ENCODE measurements at places on chromosomes 2 and 18.

DNA sequence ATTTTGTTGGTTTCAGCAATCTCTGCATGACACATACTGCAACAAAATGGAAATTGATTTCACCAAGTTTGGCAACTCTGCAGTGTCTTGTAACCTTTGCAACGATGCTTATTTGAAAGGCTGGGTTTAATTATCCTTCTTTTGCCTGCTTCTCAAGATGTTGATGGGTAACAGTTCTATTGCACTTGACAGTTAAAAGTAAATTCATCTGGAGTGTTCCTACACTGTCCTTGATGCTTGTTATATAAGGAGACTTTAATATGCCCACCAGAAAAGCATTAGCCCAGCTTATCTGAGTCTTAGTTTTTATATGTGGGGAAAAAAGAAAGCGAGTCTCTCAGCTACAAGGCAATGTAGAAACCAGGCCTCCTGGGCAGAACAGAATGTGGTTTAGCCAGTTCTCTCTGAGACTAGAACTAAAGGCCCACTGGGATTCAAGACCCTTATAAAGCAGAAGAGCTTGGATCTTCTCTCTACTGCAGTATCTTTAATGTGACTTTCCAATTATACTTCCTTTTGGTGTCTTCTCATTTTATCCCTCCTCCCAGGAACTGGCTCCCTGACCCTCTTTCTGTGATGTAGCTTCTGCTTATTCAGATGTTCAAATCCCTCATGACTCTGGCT, 106.8 kb upstream of the LYPD6 start:
- no peak for DNase-seq

DNA sequence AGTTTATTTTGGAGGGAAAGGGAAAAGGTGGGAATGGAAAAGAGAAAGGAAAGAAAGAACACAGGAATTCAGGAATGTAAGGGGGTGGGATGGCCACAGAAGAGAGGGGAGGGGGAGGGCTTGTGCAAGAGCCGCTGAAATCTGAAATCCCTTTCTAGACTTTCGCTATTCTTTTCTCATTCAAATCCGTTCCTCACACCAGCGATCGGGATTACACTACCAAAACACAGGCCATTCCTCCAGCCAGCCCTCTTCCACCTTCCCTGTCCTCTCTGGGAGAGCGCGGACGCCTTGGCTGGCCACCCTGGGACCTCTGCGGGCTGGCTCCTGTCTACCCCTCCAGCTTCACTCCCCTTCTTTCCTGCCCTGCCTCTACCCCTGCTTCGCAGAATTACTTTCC, 102.3 kb downstream of the CDCA7 start:
- DNase-seq, result no peak

DNA sequence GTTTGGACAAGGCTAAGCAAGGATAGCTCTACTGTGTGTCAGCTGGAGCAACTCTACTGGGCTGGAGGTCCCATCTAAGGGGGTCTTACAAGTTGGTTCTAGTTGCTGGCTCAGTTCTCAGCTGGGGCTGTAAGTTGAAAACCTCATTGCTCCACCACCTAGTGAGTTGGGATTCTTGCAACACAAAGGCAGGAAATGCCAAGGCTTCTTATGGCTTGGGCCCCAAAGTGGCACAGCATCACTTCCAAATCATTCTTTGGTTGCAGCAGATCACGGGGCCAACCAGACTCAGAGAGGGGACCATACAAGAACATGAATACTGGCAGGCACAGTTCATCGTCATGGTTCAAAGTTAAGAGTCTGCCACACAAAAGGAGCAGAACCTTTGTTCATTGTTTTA, 332.7 kb downstream of the LRRTM1 start:
- no peak for DNase-seq

DNA sequence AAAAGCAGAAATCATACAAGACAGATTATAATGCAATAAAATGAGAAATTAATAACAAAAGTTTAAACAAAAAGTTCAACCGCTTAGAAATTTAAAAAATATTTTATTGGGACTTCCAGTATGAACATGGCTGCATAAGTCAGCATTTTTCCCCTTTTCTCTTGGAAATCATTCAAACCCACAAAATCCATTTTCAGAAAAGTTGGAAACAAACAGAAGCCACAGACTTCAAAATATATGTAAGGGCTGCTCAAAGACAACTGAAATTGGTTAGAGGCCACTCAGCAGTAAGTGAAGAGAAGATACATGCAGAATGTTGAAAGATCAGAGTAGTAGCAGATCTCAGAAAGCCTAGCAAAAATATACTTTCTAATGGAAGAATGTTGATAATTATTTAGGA, 194.0 kb downstream of the DYSF start:
- no peak for DNase-seq

- DNase-seq, result no peak
Measured at GRCh38 chr2:97951155-97951680, 44.5 kb downstream of the TMEM131 start.

- DNase-seq, result no peak
Measured at GRCh38 chr2:219104107-219105035, 43.6 kb upstream of the IHH start.

DNA sequence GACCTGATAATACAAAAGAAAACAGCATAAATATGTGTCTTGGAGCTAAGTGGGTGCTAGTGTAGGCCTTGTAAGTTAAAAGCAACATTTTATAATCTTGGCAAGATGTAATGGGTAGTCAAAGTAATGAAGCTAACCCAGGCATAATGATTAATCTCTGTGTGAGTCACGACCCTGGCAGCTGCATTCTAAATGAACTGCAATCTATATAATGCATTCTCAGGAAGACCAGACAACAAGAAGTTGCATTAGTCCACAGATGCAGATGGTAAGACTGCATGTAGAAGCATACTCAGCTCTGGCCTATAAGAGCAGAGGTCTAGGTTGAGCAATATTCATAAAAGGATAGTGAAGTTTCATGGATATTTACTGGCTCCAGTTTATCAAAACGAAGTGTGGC, 85.6 kb upstream of the ETAA1 start:
- no peak for DNase-seq

DNA sequence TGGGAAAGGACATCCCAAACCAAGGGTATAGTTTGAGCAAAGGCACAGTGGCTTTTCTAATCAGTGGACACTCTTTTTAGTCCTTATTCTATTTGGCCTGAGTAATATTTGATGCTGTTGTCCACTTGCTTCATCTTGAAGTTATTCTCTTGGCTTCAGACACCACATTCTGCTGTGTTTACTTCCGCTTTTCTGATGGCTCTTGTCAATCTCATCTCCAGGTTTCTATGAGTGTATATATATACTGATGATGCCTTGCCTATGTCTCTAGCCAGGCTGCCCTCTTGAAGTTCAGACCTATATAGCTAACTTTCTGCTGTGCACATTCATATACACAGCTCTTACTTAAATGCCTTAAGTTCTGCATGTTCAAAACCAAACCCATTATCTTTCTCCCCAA, 83.1 kb downstream of the EFEMP1 start:
- DNase-seq, result no peak

- peak; percentile 70 for DNase-seq
Measured at GRCh38 chr2:112690853-112691401, 29.9 kb upstream of the NT5DC4 start.

DNA sequence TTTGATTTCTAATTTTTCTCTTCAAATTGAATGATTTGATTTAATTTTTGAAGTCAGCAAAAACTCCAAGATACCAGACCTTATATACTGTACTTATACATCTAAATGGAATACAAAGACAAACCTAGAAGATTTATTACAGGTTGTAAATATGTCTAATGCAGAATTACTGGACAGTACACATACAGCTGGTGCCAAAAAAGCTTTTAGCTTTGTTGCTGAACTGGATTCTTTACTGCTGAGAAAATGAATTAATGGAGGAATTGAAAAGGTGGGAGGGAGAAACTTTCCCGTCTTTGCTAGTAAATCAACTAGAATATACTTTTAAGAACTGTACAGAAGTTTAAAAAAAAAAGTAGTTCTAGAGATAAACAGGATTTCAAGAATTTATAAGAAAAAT, 17.5 kb downstream of the C1D start:
- DNase-seq, result no peak

- no peak for DNase-seq
Measured at GRCh38 chr2:104863468-104864279, 9.8 kb downstream of the POU3F3 start.

GRCh38 chr2:144140891-144141290, 379.0 kb downstream of the ZEB2 start:
- no peak for DNase-seq

GRCh38 chr18:74066018-74066417, 81.6 kb downstream of the FBXO15 start:
- DNase-seq, result no peak

DNA sequence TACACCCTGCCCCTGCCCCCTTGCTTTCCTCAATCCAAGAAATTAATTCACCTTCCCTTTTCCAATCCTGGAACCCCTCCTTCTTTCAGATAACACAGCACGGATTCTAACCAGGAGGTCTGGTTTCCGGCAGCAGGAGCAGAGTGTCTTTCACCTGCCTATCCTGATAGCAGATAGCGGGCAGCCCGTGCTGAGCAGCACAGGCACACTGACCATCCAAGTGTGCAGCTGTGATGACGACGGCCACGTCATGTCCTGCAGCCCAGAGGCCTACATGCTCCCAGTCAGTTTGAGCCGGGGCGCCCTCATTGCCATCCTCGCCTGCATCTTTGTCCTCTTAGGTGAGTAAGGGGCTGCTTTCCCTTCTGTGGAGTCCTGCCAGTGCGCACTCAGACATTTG, 216.7 kb downstream of the CDH20 start:
- no peak for DNase-seq

DNA sequence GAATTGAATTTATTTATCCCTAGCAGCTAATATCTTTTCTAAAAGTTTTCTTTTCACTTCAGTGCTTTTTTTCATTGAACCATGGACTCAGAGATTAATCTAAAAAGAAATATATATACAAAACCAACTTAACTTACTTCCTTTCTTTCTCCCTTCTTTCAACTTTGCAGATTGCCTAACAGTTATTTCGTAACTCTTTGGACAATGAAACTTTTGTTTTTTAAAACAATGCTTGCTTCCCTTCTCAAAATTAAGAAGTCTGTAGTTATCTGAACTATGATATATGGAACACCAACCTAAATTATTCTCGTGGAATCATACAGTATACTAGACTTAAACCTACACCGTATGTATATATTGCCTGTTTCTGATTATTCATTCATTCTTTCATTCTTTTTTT, 62.9 kb downstream of the MIB1 start:
- no peak for DNase-seq

DNA sequence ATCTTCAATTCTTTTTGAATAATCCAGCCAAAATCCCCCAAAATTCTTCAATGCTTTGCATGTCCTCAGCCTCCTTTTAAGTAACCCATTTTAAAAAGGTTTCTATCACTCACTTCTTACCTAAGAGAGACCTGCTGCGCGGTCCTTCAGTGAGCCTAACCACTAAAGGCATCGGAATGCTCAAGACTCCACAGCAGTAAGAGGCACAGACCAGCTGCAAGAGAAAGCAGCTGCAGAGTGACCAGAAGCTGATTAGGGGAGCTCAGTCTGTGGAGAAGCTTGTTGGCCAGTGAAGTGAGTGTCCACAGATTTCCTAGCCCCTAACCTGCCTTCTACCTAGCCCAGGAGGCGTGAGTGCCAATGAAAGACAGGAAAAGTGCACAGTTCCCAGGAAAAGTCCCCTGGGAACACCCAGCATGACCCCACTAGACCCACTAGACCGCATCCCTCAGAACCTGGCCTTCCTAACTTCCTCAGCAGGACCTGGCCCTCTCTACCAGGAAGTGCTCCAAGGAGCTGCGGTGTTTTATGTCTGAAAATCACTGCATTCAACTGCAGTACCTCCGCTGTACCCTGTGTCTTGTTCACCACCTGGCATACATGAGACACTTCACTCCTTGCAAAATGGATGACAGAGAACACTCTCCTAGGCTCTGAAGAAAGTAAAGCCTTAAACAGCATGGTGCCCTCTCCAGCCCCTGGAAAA, 10.1 kb downstream of the MBOAT2 start:
- DNase-seq, result no peak

- DNase-seq, result no peak
Measured at GRCh38 chr18:38961880-38962279, 1396.3 kb upstream of the CELF4 start.

GRCh38 chr2:102080451-102081242, 61.9 kb upstream of the IL1R1 start:
- no peak for DNase-seq

- DNase-seq, result no peak
Measured at GRCh38 chr2:1849450-1849849, 105.1 kb upstream of the PXDN start.

DNA sequence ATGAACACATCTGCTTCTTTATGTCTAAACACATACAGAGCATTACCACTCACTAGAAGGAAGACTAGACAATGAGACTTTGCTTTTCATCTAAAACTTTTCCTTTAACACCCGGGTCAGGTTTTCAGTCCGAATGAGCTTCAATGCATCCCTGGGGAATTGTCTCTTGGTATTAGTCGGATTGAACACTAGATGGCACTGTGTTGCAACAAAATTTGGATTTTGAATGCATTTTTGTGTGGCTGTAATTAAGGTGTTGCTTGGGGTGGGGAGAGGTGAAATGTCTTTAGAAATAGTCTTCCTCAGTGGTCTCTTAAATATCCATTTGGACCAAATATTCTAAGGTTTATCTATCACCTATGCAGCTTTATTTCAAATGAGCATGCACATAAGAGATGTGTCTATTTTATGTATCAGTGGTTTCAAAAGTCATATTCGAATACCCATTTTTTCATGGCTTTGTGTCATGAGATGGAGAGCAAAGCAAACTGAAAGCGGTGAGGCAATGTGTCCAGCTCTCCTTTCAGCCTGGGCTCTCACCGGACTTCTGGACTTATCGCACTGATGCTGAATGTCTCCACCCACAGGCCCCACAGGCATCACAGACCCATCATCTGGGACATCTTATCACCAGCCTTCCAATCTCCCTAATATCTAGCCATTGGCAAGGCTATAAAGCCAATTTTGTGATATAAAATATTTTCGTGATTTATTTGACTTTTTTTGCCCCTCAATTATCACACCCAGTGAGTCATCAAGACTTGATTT, 510.3 kb downstream of the RNF144A start:
- DNase-seq, result no peak

GRCh38 chr2:85277416-85278158, 50.2 kb downstream of the TGOLN2 start:
- DNase-seq, result no peak

GRCh38 chr18:48555465-48555995, 16.7 kb downstream of the CTIF start:
- no peak for DNase-seq

DNA sequence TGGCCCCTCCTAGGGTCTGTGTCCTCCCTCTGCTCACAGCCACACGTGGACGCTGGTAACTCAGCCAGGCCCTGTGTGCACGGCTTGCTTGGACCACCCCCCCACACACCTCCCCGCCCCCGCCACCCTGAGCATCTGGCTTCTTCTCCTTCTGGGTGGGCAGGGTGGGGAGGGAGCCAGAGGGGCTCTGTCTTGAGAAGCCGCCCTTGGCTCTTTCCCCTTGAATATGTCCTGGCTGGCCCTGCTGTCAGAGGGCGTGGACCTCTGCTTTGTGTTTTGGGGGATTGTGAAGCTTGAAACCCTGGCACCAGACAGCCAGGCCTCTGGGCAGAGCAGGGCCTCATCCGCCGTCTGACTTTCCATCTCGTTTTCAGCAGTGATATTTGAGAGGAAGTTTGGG, 72.1 kb downstream of the GLI2 start:
- no peak for DNase-seq

GRCh38 chr2:120294008-120294340, 41.3 kb downstream of the RALB start:
- DNase-seq, result no peak

- DNase-seq, result no peak
Measured at GRCh38 chr2:235868645-235869044, 299.5 kb downstream of the GBX2 start.

GRCh38 chr2:25684577-25685473, 11.4 kb upstream of the DTNB start:
- no peak for DNase-seq
